Right ventricle myocardium superior (tissue), 1 donor: ENCODE measurements at places on chromosomes 7 and 10. TPM values are rescaled to one million over a fixed set of nuclear protein-coding genes. Genes with fewer than 3 reads are reported as not detected.

DNA sequence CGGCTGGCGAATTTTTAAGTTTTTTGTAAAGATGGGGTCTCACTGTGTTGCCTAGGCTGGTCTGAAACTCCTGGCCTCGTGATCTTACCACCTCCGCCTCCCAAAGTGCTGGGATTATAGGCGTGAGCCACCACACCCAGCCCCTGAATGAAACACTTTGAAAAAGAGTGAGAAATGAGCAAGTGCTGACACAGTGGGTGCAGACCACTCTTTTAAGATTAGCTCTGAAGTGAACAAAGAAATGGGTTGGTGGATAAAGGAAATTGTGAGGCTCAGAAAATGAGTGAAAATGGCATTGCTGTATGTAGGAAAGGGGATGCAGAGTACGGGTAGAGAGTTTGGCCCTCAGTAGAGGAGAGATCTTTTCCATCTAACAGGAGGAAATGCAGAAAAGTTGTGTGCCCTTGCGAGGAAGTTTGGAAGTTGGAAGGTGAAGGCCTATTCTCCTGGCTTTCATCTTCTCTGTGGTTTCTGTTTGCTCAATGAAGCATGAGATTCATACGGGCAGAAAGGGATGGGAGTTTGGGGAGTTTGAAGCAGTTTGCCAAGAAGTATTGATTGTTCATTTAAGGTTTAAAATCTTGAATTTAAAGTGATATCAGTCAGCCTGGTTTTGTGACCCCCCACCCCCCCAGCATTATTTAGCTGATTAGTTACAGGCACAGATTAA, 11.0 kb downstream of the MAPK8 start:
- DNase-seq: no peak

DNA sequence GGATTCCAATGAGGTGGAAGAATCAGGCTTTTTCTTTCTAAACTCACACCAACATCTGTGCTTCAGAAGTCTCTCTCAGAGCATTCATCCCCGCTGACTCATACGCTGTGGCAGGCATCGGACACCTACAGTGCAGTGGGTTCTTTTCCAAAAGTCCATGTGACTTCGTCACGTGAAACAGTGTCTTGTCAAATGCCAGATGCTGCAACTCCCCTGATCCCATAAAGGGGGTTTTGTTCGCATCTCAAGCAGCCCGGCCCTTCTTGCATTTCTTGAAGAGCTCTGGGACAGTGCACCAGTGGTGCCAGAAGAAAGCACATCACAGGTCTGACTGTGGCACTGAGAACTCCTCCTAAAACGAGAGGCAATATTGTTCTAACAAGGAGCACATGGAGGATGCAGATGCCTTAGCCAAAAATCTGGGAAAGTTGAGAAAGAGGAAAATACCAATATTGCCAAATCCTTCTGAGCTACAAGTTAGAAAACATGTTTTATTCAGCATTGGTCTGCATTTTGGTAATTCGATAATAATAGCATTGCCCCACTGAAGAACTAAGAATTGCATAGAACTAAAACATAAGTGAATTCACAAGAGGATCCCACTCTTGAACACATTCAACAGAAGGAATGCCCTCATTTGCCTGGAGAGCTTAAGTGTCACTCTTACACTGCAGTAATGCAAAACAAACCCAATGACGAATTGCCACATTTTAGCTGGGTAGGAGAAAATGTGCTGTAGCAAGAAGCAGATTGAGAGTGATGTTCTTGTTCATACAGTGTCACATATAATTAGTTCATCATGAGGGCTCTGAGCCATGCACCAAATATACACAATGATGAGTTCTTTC, 204.4 kb downstream of the CXCL12 start:
- no peak for DNase-seq

DNA sequence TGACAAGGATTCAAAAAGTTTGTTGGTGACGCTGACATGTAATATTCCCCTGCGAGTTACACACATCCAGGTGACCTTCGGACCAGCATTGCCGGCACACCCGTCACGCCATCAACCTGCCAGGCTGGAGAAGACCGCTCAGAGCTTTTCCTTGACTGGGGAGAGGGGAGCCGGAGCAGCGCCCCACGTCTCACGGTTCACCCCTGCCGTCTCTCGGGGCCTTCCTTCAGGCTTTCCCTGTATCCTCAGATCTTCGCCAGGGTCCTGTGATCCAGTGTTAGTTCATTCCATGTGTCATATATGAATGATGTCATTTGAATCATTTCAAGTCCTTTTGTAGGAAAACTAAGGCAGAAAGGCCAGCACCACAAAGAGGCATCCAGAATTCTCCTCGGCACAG, 127.8 kb downstream of the MGMT start:
- no peak for DNase-seq

DNA sequence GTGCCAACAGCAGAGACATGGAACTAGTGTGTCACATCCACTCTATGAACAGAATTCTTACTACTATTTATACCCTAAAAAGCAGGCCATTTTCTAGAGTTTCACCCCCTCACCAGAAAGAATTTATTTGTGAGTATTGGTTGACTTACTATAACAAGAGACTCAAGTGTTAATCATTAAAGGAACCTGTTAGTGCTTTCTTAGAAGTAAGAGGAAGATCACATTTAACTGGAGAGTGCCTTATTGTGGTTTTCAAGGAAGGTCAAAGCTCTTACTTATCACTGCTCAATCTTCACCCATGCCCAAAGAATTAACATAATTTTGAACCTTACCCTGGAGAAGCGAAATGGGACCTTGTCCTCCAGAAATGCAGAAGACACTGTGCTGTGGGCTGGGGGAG, 169.3 kb upstream of the PRSS1 start:
- no peak for DNase-seq

CUBN gene
- 0.22 TPM for total RNA-seq

DPP6 gene
- 0.19 TPM for total RNA-seq

DNAH11 gene
- total RNA-seq: 0.03 TPM

DNA sequence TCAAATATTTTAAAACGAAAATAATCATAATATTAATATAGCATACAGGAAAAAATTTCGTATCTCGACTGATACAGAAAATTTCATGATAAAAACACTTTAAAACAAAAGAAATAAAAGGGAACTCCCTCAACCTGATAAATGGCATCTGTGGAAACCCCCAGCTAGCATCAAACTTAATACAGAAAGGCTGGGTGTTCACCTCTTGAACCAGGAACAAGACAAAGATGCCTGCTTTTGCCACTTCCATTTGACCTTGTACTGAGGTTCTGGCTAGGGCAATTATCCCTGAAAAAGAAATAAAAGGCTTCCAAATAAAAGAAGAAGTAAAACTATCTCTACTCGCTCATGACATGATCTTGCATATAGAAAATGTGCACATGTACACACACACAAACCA, 2.5 kb upstream of the ALOX5 start:
- DNase-seq: no peak

DNA sequence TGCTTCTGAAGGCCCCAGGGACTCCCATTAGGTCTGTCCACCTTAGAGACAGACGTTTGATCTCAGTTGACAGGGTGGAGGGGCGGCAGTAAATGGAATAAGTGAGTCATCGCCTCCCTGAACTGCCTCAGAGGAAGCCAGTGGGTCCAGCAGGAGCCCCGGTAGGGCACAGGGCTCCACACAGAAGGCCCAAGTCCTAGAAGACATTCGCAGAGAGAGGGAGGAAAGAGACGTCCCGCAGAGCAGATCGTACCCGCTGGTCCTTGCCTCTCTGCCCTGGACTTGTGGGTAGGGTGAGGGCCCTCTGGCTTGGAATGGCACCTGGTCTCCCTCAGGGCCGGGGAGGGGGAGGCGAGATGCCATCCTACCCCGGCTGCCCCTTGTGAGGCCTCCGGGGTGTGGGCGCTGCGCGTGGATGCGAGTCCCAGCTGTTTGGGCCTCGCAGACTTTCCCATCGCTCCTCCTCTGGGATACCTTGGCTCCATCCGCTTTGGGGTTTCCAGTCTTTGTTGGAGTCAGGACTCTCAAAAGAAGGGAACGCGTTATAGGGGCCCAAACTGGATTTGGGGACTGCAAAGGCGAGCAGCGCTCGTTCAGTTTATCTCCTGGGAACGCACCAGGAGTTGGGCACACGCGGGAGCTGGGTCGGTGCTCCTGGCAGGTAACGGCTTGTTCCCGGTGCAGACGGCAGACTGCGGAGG, 5.1 kb downstream of the TLX1 start:
- DNase-seq: no peak

CNPY1 gene
- total RNA-seq: not detected

PRLHR gene
- not detected for total RNA-seq

DNA sequence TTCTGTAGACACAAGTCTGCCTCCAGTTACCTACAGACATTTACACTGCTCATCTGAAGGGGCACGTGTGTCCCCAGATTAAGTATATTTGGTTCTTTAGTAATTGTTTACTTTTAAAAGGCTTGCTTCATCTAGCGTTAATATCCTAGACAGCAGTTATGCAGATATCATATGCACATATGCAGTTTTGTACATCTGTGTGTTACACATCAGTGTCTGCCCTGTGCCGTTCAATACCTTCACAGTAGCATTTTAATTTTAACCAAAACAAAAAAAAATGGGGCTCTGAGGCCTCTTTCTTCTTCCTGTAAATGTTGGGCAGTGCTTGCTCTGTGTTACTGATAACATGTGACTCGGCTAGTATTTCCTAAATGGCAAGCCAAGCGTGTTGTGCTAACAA, 331.4 kb upstream of the MGMT start:
- DNase-seq: no peak
